ENCODE measurements at places on chromosomes 7 and 10. TPM values are rescaled to one million over a fixed set of nuclear protein-coding genes. Genes with fewer than 3 reads are reported as not detected.

DNA sequence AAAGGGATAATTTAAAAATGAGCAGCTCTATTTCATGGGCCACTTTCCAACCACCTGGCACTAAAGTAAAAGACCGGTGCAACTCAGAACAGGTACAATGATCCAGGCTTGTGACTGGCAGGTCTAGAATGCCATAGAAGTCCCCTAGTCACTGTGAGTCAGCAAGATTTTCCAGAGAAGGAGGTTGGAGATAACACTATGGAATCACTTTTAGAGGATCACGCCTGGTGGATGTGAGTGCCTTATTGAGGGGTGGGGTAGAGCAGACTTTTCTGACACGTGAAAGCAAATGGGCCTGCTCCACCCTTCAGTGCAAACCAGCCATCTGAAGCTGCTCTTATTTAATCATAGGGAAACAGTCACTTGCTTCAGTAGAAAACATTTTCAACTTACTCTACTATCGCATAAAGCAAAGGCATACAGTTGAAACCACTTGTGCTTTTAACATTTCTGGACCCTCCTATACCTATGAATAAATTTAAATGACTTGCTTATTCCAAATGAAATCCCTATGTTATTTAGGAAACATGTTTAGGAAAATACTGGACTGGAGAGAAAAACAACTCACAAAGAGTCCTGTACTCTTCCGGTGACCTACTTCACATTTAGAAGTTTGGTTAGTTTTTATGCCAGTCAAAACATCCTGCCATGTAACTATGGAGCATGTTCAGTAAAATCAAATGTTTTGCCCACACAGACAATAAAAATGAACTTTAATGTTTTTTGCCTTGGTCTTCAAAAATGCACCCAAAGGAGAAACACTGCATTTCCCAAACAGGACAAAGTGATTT lies 21.5 kb upstream of the AKR1C1 start:
- no peak for DNase-seq

Gene SPDYE5
- not detected for total RNA-seq

Gene FEZF1
- not detected for total RNA-seq

GRCh38 chr7:107828540-107828939 lies 25.5 kb upstream of the SLC26A3 start:
- DNase-seq: no peak

GRCh38 chr7:114648680-114649079 lies 234.1 kb downstream of the FOXP2 start:
- no peak for DNase-seq

Gene STOX1
- total RNA-seq: 2.1 TPM

Gene HOXA6
- total RNA-seq: not detected

Gene INHBA
- not detected for total RNA-seq

Gene KLF6
- total RNA-seq: 91.2 TPM

DNA sequence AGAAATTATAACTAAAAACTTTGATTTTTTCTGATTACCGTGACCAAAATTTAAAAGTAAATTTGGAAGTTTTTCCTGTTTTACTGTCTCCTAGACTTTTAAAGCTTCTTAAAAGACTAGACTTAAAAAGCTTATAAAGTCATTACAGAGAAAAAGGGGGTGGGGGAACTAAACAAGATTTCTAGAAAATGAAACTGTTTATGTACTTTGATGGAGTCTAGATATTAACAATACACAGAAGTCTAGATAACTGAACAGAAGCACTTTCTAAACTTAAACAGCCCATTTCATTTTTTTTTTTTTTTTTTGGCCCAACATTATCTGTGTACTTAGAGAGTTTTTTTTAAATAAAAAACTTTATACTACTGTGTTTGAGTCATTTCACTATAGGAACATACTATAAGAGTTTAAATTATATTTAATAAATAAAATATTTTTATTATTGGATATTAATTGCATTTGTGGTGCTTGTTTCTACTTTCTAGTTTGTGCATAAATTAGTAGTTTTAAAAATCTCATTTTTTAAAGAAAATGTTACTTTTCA lies 98.5 kb downstream of the PHTF2 start:
- DNase-seq: no peak

DNA sequence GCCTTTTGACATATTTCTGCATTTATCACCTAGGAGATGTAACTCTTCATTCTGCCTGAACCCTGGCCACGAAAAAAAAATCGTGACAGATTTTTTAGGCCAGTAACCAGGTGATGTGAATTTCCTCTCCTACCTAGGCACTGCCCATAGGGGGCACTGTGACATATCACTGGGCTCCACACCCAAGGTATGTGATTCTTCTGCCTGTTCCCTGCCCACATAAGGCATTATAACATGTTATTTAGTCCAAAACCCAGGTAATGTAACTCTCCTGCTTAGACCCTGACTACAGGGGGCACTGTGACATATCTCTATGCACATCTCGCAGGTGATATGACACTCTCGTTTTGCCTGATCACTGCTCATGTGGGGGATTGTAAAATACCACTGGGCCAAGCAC lies 29.5 kb upstream of the ZNF107 start:
- no peak for DNase-seq

DNA sequence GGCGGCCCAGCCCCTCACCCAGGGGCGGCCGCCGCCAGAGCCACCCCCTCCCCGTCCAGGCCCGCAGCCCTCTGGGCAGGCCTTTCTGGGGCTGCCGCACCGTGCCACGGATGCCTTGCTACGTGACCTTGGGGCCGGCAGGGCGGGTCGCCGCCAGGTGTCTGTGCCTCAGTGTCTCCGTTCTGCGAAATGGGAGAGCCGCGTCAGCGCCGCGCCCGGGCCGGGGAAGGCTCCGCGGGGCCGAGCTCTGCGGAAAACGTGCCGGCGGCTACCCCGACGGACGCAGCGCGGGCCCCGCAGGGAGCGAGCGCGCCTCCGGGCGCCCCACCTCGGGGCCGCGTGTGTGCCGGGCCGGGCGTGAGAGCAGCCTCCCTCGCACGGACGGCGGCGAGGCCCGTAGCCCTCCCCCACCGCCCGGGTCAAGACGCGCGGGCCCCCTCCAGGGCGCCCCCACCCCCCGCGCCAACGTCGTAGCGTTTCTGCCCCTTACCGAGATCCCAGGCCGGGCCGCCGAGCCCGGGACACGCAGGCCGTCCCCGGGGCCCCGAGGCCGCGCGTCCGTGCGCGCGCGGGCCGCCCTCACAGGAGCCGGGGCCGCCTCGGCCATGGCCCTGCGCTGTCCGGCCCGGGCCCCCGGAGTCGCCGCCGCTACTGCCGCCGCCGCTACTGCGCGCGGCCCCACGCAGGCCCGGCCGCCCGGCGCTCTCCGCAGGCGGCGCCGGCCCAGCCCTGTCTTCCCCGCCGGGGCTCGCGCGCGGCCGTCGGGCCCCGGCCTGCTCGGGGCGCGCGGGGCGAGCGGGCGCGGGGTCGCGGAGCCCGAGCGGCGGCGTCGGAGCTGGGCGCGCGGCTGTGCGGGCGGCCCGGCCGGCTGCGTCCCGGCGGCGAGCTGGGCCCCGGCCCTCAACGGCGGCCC lies 1.1 kb downstream of the ZNF777 start:
- DNase-seq: no peak

Gene SPDYE8
- not detected for total RNA-seq

- no peak for DNase-seq
Measured at GRCh38 chr10:86707505-86707904, 39.2 kb downstream of the LDB3 start.

- no peak for DNase-seq
Measured at GRCh38 chr7:117505238-117505637, 25.4 kb downstream of the CFTR start.

- no peak for DNase-seq
Measured at GRCh38 chr7:70288781-70289456, 690.6 kb downstream of the AUTS2 start.

Gene FZD8
- total RNA-seq: 2.3 TPM

- DNase-seq: no peak
Measured at GRCh38 chr7:36653008-36653662, 71.2 kb downstream of the AOAH start.

Gene KCND2
- total RNA-seq: not detected

Measured in esophagus squamous epithelium (tissue), 5 donors.